ENCODE measurements at places on chromosomes 3 and 15.

GRCh38 chr3:31227131-31227562 is 305.6 kb upstream of the STT3B start:
- no peak for DNase-seq

DNA sequence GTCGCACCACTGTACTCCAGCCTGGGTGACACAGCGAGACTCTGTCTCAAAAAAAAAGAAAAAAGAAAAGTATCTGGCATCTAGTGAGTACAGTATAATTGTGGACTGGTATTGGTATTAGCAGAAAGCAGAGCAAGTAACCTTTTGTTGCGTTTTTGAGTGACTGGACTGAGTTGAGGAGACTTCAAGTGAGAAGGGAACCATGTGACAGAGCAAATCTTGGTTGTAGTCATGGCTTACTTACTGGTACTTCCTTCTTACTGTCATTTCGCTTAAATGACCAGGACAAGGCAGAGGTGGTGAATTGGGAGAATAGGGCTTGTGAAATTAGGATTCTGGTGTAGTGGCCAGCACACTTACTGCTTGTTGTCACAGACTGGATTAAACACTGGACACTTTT is 20.6 kb downstream of the RTF1 start:
- DNase-seq, result no peak

- no peak for DNase-seq
These were observed 134.3 kb downstream of the POLQ start for GRCh38 chr3:121411523-121411922.

DNA sequence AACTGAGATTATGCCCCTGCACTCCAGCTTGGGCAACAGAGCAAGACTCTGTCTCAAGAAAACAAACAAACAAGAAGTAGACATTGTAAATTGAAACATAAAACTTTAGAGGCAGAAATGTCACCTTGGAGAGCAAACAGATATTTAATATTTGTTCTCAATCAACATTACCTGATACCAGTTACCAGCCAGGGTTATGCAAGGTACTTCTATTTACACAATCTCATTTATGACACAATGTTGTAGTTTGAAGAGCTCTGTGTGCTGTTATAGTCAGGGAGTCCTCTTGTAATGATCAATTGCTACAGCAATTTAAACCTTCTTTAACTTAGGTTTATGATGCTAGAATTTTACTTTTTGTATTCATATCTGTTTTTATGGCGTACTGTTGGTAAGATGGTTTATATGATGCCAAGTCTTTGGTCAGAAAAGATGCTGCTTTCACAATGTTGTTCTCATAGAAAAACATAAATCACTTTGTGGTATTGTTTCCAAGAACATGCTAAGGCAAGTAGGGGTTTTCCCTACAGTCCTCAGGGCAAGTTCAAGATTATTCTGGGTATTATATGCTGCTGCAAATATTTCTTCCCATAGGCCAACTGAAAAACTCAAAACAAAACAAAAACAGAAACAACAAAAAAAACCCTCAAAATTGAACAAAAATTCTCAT is 173.5 kb downstream of the TNIK start:
- no peak for DNase-seq

DNA sequence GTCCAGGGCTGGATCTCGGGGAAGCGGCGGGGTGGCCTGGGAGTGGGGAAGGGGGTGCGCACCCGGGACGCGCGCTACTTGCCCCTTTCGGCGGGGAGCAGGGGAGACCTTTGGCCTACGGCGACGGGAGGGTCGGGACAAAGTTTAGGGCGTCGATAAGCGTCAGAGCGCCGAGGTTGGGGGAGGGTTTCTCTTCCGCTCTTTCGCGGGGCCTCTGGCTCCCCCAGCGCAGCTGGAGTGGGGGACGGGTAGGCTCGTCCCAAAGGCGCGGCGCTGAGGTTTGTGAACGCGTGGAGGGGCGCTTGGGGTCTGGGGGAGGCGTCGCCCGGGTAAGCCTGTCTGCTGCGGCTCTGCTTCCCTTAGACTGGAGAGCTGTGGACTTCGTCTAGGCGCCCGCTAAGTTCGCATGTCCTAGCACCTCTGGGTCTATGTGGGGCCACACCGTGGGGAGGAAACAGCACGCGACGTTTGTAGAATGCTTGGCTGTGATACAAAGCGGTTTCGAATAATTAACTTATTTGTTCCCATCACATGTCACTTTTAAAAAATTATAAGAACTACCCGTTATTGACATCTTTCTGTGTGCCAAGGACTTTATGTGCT is 527 bp downstream of the B2M start:
- DNase-seq, result no peak

DNA sequence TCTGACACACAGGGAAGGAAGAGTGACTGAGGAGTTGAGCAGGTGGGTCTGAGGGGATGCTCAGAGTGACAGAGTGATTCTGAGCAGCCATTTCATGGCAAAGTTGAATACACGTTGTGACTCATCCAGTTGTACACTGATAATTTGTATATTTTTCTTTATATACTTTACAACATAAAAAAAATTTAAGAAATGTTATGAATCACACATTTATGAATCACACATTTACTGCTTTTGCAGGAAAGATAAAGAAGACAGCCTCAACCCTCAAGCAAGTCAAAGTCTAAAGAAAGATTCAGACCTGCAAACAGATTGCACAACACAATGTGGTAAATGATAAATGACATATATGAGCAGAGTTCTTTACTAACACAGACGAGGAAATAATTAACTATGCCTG is 21.0 kb upstream of the CHMP2B start:
- DNase-seq, result no peak

- no peak for DNase-seq
These were observed 76.4 kb downstream of the FNDC3B start for GRCh38 chr3:172115787-172116186.

- DNase-seq, result no peak
These were observed 11.3 kb upstream of the RPL39L start for GRCh38 chr3:187150599-187150998.

GRCh38 chr3:10284496-10284895 is 8.3 kb downstream of the GHRL start:
- no peak for DNase-seq

DNA sequence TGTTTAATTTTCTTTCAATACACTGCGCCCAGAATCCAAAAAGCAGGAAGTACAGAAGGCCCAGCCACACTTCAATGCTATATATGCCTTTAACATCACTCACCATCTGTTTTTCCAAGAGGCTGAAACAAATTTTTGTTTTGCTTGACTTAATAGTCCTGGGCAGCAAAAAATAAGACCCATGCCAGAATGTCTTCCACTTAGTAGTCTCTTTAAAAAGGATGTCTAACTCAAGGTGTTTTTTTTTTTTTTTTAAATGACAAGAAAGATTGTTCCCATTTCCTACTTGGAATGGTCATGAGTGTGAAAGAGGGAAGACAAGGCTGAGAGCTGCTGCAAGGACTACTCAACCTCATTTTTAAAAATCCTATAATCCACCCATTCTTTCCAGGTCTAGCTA is 590.3 kb upstream of the SGO1 start:
- no peak for DNase-seq

DNA sequence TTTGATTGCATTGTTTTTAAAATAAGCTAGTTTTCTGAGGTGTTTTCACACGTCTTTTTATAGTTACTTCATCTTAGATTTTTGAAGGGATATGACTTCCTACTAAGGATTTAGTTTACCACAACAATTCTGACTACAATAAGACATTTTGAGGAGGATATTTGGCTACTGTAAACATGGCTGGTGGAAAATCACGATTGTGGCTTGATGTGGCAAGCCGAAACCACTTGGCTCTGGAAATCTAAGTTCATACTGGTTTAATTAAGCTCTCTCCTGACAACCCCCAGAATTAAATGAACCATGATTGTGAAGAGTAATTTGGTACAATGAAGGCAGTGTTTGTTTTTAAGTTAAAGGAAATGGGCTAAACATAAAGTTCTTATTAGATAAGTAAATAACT is 30.8 kb downstream of the ST3GAL6 start:
- no peak for DNase-seq
